ENCODE measurements at places on chromosomes 12 and 14. TPM values are rescaled to one million over a fixed set of nuclear protein-coding genes. Genes with fewer than 3 reads are reported as not detected.

The CIROP gene
- 1.1 TPM for total RNA-seq

The POTEM gene
- not detected for total RNA-seq

DNA sequence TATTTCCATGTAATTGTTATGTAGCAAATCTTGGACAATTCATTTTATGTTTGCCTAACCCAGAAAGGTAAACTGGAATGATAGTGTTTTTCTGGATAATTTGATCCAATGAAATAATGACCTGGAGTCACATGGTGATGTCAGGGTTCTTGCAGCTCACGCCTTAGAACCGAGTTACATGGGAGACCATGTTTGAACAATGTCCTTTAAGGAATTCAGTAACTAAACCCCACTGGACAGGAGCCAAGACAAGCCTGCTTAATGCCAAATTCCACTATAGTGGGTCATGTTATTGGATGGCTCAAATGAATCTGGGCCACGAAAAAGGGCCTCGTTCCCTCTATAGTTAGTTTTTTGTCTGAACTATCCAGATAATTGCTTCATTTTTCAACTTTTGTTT lies 255.8 kb upstream of the HMGA2 start:
- H3K27ac ChIP-seq, result no peak overlapping the region
- DNase-seq, result no peak
- H3K4me3 ChIP-seq, result no peak overlapping the region
- H3K36me3 ChIP-seq, result no peaks in the 10 kb centered on the region
- no peaks in the 10 kb centered on the region for H3K27me3 ChIP-seq

GRCh38 chr12:106953352-106954250 lies 2.1 kb upstream of the TMEM263 start:
- H3K4me1 ChIP-seq, result peaks cover 11% of the 10 kb centered on the region
- no peak overlapping the region for H3K27ac ChIP-seq
- no peaks in the 10 kb centered on the region for H3K36me3 ChIP-seq
- DNase-seq, result no peak
- no peak overlapping the region for H3K4me3 ChIP-seq

- H3K4me3 ChIP-seq, result no peak overlapping the region
- H3K27ac ChIP-seq, result no peak overlapping the region
- no peaks in the 10 kb centered on the region for H3K27me3 ChIP-seq
- DNase-seq, result no peak
- no peaks in the 10 kb centered on the region for H3K36me3 ChIP-seq
Measured at GRCh38 chr12:15443050-15443449, 120.7 kb downstream of the PTPRO start.

GRCh38 chr12:99153293-99153692 lies 494.3 kb upstream of the GARIN6 start:
- no peaks in the 10 kb centered on the region for H3K36me3 ChIP-seq
- no peak for DNase-seq
- H3K4me3 ChIP-seq, result no peak overlapping the region
- H3K27ac ChIP-seq, result no peak overlapping the region

GRCh38 chr12:132075026-132075713 lies 68.9 kb downstream of the DDX51 start:
- H3K27ac ChIP-seq, result no peak overlapping the region
- peaks cover 41% of the 10 kb centered on the region for H3K36me3 ChIP-seq
- H3K4me1 ChIP-seq, result no peaks in the 10 kb centered on the region
- no peak overlapping the region for H3K4me3 ChIP-seq

DNA sequence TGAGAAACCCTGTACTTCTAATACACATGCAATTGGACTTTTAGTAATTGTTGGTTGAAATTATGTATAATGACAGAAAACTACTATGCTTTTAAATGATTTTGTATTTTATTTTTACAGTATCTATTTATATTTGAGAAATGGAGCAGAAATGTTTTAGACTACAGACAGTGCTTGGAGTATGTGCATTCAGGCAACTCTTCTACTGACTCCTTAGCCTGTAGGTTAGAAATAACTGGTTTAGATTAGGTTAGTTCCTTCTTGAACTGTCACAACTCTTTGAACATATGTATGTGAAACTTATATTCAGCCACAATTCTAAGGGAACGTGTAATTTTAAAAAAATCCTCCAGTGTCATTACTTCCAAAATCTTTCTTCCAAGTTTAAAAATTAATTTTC lies 1.7 kb downstream of the FGFR1OP2 start:
- H3K4me1 ChIP-seq, result peaks cover 61% of the 10 kb centered on the region
- H3K36me3 ChIP-seq, result no peaks in the 10 kb centered on the region
- H3K27ac ChIP-seq, result no peak overlapping the region
- peak overlapping the region; percentile 77 for H3K4me3 ChIP-seq
- DNase-seq, result no peak
